ENCODE measurements at places on chromosomes 5 and 9.

GRCh38 chr5:6858419-6858818 lies 145.2 kb downstream of the TENT4A start:
- no peak for DNase-seq

DNA sequence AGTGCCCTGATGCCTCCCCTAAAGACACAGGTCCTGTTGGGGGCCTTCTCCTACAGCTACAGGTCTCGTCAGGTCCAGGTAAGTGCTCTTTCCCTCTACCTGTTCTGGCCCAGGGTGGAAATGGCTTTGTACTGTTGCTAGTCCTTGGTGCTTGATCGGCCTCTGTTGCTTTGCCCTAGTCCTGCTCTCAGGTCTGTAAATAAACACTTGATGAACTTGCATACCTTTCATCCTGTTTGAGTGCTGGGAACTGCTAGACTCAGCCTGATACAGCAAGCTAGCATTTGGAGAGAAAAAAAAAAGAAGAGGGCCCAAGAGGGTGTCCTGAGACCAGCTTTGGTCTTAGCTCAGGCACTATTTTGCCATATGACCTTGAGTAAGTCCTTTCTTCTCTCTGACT lies 21.8 kb upstream of the ZNF618 start:
- DNase-seq: no peak

DNA sequence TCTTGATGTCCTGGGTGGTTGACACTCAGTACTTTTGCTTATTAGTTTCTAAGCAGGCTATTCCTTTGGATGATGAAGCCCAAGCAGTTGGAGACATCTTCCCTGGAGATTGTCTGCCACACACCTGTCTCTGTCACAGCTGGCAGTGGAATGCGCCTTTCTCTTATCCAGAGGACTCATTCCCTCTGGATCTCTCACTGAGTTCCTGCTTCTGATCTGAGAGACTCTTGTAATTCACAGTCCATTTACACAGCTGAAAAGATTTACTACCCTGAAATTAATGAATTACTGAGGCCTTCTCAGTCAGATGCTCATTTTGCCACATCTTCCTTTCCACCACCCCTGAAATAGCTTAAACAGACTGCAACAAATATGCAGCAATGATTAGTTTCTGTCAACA lies 15.9 kb downstream of the TAL2 start:
- no peak for DNase-seq

DNA sequence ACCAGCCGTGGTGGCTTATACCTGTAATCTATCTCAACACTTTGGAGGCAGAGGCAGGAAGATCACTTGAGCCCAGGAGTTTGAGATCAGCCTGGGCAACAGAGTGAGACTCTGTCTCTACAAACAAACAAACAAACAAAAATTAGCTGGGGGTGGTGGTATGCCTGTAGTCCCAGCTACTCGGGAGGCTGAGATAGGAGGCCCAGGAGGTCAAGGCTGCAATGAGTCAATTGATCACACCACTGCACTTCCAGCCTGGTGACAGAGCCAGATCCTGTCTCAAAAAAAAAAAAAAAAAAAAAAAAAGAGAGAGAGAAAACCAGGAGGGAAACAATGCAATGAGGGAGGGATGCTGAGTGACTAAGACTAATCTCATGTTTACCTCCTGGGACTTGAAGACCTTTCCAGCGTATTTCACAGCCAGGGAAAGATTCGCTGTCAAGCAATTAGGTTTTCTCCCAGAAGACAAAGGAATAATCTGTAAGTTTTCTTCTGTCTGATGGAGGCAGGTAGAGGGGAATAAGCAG lies 51.1 kb upstream of the MIER3 start:
- DNase-seq: no peak

GRCh38 chr9:98576859-98577258 lies 131.9 kb downstream of the GABBR2 start:
- DNase-seq: no peak

DNA sequence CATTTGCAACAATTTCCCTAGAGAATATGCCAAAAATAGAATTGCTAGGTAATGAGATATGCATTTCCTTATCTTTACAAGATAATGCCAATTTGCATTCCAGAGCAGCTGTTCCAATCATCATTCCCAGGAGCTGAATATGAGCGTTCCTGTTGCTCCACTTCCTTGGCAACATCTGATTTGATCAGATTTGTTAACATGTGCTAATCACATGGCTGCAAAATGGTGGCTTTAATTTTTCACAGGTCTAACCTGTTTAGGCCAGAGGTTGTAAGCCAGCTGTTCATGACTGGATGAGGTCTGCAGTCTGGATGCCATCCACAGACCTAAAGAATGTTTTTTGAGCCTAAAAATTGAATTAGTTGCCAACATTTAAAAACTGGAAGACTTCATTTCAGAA lies 220.7 kb upstream of the IL12B start:
- DNase-seq: no peak

DNA sequence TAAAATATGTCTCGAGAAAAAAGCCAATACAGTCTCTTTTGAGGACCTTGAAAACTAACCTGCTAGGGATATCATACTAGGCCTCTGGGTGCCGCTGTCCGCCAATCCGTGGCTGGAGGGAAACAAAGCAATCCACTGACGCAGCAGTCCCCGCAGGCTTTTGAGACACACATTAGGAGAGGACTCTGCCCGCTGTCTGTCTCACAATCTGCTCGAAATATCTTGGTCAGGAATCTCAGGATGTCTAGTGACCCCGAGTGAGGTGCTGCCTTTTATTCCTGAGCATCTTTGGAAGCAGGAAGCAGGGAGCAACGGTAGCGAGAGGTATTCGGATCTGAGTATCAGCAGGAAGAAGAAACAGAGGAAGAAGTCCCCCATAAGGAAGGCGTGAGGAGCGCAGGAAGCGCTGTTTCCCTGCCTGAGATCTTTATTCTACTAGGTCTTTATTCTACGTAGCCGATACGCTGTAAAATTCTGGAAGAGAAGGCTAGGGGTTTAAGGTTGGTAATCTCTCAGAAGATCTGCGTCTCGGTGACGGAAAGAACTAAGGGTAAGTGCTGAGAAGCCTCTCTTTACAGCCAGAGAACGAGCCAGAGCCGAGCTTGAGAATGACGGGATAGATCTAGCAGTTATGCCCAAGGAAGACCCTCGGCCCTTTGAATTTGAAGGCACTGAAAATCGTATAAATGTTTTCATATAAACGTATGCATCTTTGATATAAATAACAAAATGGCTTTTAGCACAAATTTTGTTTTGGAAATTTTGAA lies 4.0 kb upstream of the PCDHGA1 start:
- DNase-seq: peak; percentile 44

DNA sequence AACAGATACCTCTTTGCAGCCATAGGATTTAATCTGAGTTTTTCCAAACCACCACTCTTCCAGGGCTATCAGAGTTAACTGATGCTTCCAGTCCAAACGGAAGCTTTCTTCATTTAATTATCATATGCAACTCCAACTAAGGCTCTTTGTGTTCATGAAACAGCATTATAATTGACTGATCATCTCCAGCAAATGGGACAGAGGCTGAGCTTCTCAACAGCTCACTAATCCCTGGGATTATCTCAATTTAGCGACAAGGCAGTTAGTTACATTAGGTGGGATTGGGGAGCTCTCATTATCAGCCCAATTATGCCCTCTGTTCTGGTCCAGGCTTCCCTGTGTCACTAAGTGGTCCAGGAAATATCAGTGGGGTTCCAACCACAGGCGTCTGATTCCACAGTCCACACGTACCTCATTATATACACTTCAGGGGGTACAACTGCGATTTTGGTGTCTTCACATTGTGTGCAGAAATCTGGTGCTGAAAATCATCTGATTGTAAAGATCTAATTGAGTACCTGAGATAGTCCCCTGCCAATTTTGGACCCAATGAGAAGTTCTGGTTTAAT lies 313.5 kb upstream of the PANK3 start:
- no peak for DNase-seq

DNA sequence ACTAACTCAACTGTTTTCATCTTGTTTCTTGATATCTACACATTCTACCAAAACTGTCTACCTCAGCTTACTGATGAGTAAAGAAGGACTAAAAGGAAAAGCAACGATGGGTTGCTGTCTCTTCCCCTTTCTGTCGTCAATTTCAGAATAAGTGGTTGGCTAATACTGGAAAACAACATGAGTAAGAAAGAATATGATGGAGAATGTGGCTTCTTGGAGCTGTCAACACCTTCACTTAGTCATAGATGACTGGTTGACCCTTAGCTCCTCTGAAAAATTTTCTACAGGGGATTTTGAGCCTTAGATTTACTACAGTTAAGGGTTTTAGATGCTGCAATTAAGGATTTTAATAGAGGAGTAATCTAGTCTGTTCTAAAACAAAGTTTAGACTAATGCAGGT lies 797.9 kb downstream of the TLE4 start:
- no peak for DNase-seq

DNA sequence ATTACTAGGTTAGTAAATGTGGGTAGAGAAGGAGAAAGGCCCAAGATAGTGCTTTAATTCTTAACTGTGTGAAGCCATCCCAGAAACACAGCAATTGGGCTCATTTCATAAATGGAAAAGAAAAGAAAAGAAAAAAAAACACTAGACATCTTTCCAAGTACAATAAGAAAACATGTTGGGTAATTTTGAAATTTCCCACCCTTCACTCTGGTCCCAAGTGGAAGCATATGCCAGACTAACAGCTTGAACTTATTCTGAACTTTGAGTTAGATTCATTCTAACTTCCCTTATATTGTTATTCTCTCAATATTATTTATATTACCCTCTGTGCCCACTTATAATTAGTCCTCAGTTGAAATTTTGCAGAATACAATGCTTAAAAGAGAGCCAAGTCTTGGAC lies 113.4 kb upstream of the GHR start:
- DNase-seq: no peak

GRCh38 chr5:173271419-173271818 lies 36.4 kb upstream of the NKX2-5 start:
- DNase-seq: no peak

DNA sequence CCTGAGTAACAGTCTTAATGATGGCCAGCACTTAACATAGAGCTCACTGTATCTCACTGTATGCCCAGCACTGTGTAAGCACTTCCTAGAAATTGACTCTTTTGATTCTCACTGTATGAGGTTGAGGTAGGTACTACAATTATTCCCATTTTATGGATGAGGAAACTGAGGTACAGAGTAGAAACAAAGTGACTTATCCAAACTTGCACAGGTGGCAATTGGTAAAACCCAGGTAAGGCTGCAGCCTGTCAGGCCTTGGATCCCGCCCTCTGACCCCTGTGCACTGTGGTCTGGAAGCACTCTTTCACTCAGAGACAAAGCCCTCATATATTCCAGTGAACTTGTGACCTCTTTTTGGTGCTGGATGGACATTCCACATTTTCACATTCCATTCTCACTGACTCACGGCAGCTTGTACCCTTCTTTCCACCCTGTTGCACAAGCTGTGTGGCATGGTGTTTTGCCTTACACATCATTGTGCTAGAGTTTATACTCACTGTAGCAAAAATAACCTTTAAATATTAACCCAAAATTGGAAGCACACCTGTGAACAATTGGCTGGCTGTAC lies 21.7 kb downstream of the ANKRD55 start:
- no peak for DNase-seq

GRCh38 chr5:176614805-176615478 lies 5.0 kb upstream of the GPRIN1 start:
- no peak for DNase-seq

DNA sequence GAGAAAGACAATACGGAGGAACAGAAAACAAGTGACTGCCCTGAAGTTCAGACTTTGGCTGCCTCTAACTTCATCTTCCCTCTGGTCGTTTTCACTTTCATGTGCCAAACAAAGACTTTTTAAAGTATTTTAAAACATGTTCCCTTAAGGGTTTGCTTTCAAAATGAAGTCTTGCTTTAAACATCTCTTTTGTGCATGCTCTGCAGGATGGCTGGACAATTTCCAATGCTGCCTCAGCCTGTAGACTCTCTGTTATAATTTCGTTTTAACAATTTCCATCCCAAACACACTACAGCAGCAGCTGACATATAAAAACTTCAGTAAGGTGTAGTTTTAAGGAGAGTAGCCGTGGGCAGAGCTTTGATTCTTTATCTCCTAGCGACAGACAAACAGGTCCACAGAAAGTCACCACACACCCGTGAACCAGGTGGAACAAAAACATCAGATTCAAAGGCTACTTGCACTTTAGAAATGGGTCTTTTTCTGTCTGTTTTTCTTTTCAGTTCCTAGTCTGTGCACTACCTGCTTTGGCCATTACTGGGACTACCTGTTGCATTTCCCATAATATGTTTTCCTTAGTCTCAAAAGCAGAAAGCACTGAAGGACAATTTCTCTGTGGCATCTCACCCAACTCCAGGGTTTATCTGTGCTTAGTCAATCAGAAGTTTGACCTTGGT lies 308.9 kb downstream of the DTWD2 start:
- no peak for DNase-seq

DNA sequence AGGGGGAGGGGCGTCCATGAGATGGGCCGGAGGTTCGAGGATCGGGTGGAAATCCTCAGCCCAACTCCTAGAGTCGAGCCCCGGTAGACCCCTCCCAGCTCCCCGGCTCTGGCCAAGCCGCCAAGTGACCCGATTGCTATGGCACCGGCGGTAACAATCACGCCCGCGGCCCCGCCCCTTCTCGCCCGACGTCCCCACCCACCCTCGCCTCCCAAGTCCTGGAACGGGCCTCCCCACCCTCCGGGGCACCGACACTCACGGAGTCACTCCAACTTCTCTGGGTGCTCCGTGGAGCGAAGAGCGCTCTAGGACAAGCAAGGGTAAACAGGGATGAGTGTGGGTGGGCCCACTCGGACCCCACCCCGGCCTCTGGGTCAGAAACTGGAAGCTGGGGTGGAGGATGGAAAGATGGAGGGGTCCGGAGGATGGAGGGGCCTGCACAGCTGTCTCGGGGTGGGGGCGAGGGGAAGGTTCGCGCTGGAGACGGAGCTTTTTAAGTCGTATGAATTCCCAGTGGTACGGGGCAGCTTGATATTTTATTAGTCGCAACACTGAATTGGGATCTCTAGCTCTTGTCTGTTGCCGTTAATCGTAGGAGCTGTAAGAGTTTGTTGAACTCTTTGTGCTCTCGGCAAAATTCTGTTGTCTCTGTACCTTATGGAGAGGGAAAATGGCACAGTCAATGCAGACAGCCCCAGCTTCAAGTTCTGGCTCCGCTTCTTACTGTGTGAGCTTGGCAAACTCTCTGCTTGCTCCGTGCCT lies at the start of gene SPACA9:
Gene SPACA9, plus strand, starts transcription at position 204 of the 762 bp plus-strand sequence. CDS start 5,050 bp downstream, outside the sequence.
- DNase-seq: peak; percentile 23

DNA sequence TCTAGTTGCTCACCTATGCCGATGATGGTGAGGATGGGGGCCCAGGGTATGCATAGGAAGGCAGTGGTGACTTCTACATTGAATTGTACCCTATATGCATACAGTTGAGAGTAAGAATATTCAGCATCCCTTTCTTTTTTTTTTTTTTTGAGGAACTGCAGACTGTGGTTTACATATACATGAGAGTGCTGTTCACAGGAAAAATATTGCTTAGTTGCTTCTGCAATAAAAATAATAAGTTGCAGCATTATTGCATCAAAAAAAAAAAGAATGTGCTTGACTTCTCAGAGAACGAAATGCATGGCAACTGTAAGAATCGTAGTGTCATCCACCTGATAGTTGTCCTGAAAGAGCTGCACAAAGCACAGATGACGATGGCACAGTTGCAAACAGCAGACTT lies 52.8 kb downstream of the PTCD2 start:
- DNase-seq: no peak

- no peak for DNase-seq
Measured at GRCh38 chr5:113552620-113553019, 39.1 kb downstream of the YTHDC2 start.
